ENCODE measurements at places on chromosomes 3 and 15.

- no peak for DNase-seq
Measured at GRCh38 chr3:194941360-194941955, 255.8 kb downstream of the FAM43A start.

- no peak for DNase-seq
Measured at GRCh38 chr15:90141646-90142045, 39.4 kb upstream of the IDH2 start.

- no peak for DNase-seq
Measured at GRCh38 chr3:69959581-69959980, 40.0 kb upstream of the SAMMSON start.

DNA sequence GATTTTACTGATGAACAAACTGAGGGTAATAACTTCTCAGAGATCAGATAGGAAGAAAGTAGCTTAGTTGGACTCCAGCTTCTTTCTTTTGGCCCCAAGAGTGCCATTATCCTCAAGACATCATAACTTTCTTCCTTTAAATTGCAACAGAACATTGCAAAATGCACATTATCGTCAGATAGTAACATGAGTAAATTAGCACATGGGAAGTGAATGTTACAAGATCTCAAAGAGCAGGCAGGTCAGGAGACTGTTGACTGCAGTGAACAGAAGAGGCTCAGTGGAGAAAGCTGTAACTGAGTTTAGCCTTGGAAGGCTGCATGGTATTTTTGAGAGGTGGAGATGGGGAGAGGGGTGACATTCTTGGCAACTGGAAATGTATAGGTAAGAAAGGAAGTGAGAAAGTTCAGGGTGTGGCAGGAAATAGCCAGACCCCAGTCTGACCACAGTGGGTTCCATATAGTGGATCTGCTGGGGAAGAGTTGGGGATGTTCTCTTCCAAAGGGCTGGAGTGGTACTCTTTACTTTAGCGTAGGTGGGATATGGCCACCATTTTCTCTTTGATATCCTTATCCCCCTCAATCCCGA lies 307.7 kb downstream of the RPLP1 start:
- no peak for DNase-seq

DNA sequence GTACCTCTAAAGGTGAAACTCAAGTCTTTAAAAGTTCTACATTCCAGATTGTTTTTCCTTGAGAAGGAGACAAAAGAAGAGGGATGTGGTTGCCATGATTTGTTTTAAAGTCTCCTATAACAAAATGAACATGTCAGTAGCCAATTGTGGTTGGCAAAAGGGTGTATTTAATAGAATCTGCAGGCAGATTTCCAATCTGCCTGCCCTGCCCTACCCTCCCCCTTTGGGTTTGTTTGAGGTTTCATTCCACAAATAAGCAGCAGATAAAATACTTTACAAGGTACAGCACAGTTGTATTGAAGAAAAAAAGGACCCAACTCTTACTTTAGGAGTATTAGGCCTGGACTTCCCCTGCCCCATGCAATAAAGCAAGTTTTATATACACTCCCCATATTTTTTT lies 59.5 kb downstream of the MLH1 start:
- DNase-seq: no peak

DNA sequence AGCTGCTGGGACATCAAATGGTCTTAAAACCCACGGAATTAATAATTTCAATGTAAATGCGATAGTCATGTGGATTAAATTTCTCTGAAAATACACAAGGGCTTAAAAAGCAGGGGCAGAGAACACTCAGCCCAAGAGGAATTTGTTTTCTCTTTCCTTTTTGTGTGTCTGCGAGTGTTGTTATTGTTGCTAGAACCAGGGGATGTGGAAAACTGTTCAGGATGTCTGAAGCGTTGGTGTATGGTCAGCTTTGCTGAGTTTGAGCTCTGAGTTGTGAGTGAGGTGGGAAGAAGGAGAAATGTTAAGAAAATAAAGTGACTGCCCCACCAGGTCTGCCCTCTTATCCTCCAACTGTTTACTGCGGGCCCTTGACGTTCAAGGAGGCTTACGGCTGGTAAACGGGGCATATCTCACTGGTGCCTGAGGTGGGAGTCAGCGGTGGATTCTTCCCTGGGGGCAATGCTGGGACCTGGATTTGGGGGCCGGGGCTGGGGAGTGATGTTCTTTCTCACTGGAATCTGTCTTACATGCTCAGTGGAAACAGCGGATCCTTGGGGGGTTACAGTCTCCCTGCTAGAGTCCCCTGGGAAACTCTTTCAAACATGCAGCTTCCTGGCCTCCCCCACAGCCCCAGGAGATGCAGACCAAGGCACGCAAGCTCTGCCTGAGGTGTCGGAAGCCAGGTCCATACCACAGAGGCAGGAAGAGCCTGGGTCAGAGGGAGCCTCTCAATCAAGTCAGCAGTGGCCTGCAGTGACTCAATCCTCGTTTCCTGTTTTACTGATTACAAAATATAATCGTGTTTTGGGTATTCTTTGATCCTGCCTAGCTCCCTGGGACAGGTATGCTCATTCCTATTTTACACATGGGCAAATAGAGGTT lies 41.8 kb downstream of the ITGA11 start:
- no peak for DNase-seq

- DNase-seq: no peak
Measured at GRCh38 chr3:112233083-112233482, 60.9 kb downstream of the SLC9C1 start.

GRCh38 chr3:134895181-134895580 lies 100.1 kb downstream of the EPHB1 start:
- no peak for DNase-seq

DNA sequence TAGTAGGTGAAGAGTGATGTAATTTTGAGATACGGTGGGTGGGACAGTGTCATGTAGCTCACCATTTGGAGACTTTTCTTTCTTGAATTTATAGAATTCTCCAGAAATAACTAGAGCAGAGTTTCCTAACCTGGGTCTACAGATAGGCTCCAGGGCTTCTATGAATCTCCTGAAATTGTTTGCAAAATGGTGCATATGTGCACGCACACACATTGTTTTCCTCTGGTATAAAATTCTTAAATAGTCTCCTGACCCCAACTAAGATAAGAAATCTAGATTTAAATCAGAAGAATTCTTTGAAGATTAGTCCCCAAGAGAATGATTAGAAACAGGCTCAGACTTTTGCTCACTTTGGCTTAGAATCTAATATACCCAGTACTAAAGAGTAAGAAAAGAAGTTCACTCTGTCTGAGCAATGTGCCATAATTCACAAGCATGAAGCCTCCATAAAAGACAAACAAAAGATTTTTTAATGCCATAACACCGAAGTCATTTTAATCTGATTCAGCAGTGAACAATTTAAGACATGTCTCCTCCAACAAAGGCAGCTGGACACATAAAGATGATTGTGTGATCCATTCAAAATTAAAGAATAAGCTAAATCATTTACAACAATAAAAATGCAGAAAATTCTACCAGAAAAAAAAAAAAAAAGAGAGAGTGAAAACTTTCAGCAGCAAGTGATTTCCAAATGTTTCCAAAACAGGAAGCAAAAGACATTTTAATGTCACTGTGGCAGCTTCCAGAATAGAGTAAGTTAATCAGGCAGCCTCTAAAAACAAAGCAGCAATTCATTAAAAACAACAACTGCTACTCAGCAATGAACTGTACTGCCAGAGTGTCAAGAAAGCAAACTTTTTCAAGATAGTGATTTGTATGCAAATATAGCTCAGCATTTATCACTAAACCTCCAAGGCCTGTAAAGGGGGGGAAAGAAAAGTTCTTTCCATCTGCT lies 975.5 kb upstream of the CFAP20DC start:
- DNase-seq: no peak

GRCh38 chr15:69451951-69452691 lies 497 bp upstream of the RPLP1 start:
- DNase-seq: no peak

DNA sequence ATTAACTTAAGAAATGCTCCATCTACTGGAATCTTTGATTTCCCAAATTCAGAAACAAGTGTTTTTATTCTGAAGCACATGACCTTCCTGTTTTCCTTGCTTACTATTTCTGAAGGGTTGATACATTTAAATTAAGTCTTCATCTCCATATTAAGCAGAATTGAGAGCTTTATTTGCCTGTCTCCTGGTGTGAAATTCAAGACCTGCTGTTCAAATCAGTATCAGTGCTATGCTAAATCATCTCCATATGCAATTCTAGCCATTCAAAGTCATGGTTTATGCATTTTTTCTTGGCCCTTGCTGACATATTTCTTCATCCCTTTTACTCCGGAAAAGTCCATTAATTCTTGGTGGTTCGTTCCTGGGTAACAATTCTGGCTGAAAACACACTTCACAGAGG lies 195.4 kb downstream of the ATP8B4 start:
- no peak for DNase-seq

- no peak for DNase-seq
Measured at GRCh38 chr3:136381051-136381450, 130.9 kb downstream of the PCCB start.

GRCh38 chr15:68210821-68211655 lies 5.9 kb upstream of the CALML4 start:
- DNase-seq: no peak

DNA sequence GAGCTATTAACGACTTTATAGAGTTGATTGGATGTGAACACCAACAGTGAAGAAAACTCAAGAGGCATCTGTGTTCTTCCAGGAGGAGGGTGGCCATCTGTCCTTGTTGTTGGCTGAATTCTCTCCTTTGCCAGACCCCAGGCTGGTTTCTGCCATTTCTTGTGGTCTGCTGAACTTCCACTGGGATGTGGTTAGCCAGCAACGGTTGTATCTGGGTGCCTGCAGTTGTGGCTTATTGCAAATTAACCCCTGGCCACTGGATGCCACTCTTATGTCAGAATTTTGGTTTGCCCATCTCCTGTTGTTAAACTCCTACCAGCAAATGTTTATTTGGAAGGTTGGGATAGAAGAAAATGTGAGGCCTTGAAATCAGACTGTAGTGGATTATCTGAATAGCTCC lies 163.6 kb upstream of the TBC1D5 start:
- DNase-seq: no peak

DNA sequence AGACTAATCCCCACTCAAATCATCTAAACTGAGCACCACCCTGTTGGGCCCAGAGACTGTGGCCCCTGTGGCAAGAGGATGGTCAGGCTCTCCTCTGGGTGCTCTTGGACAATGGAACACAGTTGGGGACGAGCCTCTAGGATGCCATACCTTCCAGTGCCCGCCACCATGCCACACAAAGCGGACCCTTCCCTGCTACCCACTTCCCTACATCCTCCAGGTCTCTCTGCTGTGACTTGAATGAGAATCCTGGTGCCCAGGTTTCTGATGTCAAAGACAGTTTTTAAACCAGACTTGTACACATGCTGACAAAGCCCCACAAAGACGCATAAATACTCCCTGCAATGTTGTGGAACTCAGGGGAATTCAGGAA lies 4.7 kb downstream of the CCDC51 start:
- DNase-seq: no peak

- peak; percentile 51 for DNase-seq
Measured at GRCh38 chr15:40769274-40770146, at the start of gene C15orf62. C15orf62 (plus strand) TSS chr15:40769980; CDS start chr15:40770496, 516 bp downstream.

DNA sequence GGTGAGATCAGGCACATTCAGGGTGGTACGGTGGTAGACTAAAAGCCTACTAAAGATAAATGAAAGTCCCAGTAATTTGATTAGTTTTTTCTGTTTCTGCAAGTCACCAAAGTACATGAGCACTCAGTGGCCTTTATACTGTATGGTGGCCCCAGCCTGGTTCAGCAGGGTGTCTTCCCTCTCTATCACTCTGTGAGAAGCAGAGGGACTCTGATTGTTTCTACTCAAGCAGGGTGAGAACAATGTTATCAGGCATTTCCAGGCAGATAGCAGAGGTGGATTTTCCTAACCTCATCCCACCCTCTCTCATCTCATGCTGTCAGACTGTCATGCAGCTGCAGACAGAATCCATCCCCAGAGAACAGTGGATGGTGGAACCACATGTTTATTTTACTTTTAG lies 71.5 kb upstream of the BFSP2 start:
- DNase-seq: no peak

- DNase-seq: no peak
Measured at GRCh38 chr15:84832448-84833040, 15.4 kb downstream of the ALPK3 start.

DNA sequence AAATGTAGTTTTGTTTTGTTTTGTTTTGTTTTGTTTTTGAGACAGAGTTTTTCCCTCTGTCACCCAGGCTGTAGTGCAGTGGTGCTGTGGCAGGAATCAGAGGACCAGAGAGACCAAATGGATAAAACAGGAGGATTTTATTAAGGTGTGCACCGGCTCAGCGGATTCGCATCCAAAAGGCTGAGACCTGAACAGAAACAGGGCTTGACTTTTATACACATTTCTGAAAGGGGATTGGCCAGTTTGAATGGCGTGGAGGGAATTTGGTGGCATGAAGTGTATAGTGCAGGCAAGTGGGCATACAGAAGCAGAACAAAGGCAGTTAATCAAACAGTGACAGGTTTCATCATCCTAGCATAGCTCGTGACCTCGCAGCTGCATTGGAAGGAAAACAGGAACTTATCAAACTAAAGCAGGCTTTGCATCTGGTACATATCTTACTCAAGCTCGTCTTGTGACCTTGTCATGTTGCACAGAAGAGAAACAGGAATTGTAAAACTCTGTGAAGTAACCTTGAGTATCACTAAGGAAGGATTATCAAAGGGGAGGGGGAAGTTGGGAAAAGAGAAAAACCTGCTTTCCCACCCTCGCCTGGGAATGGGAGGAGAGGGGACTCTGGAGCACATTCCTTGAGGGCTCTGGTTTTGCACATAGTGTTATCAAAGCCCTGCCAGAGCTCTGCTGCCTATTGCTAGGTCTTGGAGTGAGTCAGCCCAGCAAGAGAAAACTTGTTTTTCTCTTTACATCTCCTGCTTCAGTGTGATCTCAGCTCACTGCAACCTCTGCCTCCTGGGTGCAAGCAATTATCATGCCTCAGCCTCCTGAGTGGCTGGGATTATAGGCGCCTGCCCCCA lies 38.5 kb downstream of the C3orf62 start:
- DNase-seq: no peak

DNA sequence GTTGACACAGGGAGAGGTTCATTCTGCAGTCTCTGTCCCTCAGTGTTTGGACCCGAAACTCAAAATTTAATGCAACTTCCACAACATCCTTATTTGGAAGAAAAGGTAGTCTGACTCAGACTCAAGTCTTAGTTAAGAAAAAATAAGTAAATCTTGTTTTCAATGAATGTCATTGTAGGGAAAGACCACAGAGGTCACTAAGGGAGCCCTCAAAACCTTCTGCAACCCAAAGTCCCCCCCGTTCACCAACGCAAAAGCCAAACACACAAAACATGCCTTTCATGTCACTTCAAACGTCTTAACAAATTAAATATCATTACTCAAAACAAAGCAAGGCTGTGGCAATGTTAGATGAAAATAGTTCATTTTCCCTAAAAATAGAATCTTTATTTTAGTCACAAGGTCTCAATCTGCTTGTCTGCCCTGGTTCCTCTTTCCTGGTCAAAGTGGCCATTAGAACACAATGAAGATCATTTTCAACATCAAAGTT lies 20.9 kb upstream of the SSUH2 start:
- DNase-seq: no peak
